ENCODE measurements at places on chromosomes 3 and 15. TPM values are rescaled to one million over a fixed set of nuclear protein-coding genes. Genes with fewer than 3 reads are reported as not detected.

DNA sequence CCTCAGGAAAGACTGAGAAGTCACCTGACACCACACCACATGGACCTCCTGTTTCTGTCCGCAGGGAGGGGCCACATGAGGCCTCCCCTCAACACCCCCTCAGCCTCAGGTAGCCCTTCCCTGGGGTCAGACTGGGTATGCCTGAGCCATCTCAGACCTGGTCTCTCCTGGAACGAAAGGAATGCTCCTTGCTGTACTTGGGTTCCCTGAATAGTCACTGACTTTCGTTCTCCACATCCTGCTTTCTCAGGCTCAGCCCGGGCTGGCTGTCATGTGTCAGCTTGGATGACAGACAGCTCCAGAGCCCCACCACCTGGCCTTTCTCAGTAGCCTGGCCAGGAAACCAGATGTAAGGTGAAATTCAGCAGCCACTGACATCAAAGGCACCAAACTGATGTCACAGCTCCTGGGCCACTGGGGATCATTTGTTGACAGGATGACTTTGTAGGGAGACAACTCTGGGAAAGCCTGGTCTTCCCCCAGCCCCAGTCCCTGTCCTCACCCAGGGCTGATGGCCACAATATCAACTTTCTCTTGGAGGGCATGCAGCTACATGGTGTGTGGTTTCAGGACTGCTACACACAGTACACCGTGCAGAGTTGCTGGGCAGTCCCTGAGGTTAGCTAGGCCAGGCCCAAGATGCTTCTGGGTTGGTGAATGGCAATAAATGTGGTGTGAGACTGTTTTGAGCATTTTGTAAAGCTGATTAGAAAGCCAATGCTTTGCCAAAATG is 141.4 kb upstream of the MRPS22 start:
- no peaks in the 10 kb centered on the region for H3K4me1 ChIP-seq
- no peak overlapping the region for H3K27ac ChIP-seq
- no peak for DNase-seq
- H3K36me3 ChIP-seq, result no peaks in the 10 kb centered on the region
- H3K4me3 ChIP-seq, result no peak overlapping the region
- peaks cover 11% of the 10 kb centered on the region for H3K27me3 ChIP-seq

DNA sequence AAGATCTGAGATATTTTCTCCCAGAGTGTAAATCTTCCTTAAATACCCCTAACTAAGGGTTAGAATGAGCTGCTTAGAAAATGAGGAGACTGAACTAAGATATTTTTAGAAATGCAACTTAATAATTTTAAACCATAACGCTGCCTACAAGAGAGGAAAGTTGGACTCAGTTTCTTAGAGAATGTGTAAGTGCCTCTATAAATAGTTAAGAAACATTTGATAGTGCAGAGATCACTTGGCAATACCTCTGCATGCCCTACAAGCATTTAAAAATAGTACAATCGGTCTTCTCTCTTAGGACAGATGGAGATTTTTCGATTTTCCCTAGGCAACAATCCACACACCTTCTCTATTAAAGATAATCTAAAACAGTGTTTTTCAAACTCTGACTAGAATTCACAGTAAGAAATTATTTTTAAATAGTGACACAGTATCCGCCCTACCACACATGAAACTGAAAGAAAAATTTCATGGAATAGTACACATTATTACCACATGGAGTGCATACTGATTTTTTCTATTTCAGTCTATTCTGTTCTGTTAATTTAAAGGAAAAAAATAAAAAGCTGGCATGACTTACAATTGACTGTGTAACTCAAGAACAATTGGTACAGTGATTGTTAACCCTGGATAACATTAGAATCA is 83.2 kb downstream of the GADL1 start:
- H3K27ac ChIP-seq, result no peak overlapping the region
- DNase-seq, result no peak
- H3K4me3 ChIP-seq, result no peak overlapping the region

DNA sequence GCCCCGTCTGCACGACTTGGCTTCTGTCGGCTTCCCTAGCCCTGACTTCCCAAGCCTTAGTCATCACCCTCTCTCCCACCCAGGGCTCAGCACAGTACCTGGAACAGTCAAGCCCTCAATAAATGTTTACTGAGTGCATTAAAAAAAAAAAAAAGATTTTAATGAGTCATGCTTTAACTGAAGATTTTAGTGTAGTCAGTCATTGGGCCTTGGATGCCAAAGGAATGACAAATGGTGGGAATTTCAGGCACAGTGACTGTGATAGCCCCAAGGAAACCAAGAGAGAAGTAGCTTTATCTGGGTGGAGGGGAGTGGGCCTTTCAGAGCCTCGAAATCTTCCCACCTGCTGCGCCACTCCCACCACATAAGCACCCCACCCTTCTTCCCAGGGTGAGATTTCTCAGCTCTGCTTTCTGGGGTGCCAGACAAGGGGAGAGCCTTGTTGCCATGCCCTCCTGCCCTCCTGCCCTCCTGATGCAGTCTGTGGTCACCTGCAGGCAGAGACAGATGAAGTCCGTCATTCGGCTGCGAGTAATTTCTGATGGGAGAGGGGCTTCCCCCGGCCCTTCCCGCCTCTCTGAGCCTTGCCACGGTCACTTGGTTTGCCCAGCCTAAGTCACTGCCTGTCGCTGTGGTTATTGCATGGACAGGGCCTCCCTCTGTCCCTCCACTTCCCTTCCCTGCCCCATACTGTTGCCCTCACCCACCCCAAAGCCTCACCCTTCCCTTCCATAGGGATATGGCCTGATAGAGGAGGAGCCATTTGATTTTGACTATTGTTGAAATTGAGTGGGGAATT is 41.8 kb downstream of the SMAD3 start:
- peaks cover 21% of the 10 kb centered on the region for H3K36me3 ChIP-seq
- peak overlapping the region; percentile 65 for H3K27ac ChIP-seq
- peaks cover 64% of the 10 kb centered on the region for H3K4me1 ChIP-seq
- H3K27me3 ChIP-seq, result no peaks in the 10 kb centered on the region
- no peak for DNase-seq

DNA sequence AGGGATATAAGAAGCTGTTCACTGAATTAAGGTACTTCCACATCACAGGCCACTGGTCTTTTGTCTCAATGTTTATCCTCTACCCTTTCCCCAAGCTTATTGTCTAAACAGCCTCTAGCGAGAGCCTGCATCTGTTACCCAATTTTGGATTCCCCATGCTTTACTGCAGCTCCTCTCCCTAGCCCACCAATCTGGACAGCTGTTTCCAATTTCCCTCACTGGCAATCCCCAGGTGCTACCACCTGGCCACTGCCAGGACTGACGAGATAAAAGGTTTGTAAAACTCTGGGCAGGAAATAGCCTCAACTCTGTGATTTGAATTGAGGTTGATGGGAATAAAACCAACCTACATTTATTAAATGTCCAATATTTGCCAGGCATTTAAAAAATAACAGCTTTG is 58.0 kb upstream of the TEX9 start:
- H3K36me3 ChIP-seq, result peaks cover 7% of the 10 kb centered on the region
- no peaks in the 10 kb centered on the region for H3K4me1 ChIP-seq
- H3K27ac ChIP-seq, result no peak overlapping the region
- DNase-seq, result no peak

DNA sequence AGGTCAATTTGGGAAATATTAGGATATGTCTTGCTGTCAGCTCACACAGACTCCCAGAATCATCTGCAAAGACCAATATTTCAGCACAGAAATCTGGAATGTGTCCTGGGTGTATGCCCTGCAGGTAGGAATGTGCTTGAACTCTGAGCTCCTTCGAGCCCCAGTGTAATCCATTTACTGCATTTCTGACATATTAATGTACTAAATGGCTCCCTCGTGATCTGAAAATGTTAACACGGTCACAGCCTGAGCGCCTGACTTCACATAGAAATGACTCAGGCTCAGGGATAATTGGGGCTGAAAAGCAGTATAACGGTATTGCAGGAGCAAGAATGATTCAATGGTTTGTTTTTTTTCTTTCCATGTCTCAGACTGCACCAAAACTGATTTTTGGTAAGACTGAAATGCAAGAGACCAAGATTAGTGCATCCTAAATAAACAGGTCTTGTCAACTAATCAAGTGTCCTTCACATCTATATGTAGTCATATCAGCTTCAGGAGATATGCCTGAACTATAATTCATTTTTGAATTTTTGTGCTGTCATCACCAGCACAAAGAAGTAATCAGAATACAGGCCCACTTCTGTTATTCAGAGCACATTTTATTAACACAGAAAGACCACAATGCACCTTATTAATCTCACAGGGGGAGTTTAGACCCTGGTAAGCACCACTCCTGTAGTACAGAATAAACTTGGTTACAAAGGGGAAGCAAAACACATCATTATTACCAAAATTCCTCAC is 49.8 kb downstream of the DCLK3 start:
- no peak overlapping the region for H3K27ac ChIP-seq
- peaks cover 4% of the 10 kb centered on the region for H3K4me1 ChIP-seq
- no peaks in the 10 kb centered on the region for H3K27me3 ChIP-seq
- no peak for DNase-seq
- no peaks in the 10 kb centered on the region for H3K36me3 ChIP-seq
- H3K4me3 ChIP-seq, result no peak overlapping the region

DNA sequence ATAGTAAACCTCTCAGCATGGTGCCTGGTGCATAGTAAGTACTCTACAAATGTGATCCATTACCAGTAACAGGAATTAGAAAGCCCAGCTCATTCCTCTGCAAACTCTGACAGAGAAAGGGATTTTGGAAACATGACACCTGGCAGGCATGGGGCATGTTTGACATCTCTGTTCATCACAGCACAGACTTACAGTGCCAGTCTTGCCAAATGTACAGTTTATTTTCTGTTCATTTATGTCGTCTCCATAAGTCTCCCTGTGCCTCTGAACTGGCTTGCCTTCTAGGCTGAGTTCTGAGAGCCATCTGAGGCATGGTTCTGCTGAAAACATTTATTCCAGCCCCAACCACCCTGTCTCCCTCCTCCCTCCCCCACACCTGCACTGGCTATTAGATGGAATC is 67.0 kb upstream of the CTDSPL start:
- no peaks in the 10 kb centered on the region for H3K27me3 ChIP-seq
- no peak for DNase-seq
- H3K36me3 ChIP-seq, result peaks cover 12% of the 10 kb centered on the region
- H3K27ac ChIP-seq, result no peak overlapping the region
- no peak overlapping the region for H3K4me3 ChIP-seq
- H3K4me1 ChIP-seq, result no peaks in the 10 kb centered on the region

The GPR62 gene
- 0.18 TPM for total RNA-seq

The RARB gene
- 1.9 TPM for total RNA-seq

The DGKG gene
- total RNA-seq, result 0.18 TPM

The LRRN1 gene
- total RNA-seq, result 77.6 TPM

The FANCD2OS gene
- not detected for total RNA-seq

The KCNAB1 gene
- total RNA-seq, result 0.79 TPM
